ENCODE measurements at places on chromosomes 4 and X.

- DNase-seq: no peak
These were observed 56.7 kb upstream of the RASSF6 start for GRCh38 chr4:73676861-73677323.

GRCh38 chrX:20253232-20253543 is 13.5 kb downstream of the RPS6KA3 start:
- no peak for DNase-seq

- no peak for DNase-seq
These were observed 224.0 kb upstream of the TENM3 start for GRCh38 chr4:182019148-182019652.

- DNase-seq: no peak
These were observed 72.7 kb upstream of the MAD2L1 start for GRCh38 chr4:120139392-120139791.

DNA sequence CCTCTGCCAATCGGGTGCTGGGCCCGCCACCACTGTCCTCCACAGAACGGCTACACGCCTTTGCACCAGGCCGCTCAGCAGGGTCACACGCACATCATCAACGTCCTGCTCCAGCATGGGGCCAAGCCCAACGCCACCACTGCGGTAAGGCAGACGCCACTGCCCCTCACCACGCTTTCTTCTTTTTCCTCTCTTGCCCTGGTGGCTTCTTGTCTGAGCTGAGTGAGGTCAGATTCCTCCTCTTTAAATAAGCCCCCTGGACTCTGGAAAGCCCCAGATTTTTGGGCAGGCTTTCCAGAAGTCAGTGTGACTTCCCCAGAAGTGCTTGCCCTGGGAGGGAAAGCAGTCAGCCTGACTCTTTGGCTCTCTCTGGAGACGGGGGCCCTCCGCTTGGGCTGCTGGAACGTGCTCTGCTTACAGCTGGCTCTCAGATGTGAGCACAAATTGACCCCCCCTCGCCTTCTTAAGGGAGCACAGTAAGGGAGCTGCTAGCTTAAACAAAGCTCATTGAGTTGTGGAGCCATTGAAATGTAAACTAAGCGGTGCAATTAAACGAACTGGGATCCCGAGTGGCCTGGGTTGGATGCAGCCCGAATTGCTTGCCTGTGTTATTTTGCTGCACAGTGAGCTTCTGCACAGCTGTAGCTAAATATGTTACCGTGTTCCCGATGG is 243.1 kb downstream of the ANK2 start:
- no peak for DNase-seq

DNA sequence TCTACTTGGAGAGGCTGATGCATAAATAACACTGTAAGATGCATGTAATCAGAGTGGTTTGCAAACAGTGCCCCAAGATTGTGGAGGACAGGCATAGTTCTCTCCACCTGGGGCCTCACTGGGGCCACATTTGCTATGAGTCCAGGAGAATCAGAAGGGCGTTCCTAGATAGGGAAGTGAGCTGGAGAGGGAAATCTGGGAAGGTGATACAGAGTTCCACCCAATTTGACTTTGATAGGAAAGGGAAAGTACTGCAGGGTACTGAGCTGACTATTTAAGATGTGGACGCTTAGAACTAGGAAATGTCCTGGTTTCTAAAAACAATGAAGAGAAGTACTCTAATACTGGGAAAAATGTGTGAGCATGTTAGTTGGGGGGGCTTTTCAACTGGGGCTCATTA is 33.9 kb downstream of the FAM9C start:
- no peak for DNase-seq

- no peak for DNase-seq
These were observed 1.1 kb downstream of the SLC9B2 start for GRCh38 chr4:103075435-103075893.

DNA sequence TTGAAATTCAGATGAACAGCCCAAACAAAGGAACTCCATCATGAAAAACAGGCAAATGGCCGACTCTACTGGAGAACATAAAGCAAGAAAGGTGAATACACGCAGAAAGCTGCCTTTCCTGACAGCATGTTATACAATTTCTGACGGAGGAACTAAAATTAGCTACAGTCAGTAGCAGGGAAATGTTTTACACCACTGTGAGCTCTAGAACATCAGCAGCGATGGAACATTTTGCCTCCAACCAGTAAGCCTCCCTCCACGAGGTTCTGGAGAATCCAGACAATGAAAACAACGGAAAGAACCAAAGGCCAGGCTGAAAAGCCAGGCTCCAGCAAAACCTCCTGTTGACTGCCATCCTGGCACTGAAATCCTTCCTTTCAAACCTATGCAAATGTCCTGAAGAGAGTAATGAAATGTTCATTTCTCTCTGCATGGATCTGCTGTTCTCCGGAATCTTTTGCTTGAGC is 78.9 kb downstream of the IRF2 start:
- DNase-seq: no peak

DNA sequence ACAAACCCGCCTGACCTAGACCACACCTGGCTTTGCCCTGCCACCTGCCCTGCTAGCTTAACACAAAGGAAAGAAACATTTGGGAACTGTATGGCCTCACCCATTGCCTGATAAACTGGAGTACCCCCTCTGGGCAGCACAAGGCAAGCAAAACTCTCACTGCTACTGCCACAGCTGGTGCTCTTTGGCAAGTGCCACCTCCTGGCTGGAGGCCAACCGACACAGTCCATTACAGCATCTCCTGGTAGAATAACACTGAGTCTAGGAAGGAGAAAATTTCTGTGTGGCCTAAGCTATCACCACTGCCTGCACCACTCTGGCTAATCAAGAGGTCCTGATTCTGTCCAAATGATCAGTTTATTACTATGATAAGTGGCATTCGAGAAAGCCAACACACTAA is 18.9 kb upstream of the SPANXN3 start:
- DNase-seq: no peak

DNA sequence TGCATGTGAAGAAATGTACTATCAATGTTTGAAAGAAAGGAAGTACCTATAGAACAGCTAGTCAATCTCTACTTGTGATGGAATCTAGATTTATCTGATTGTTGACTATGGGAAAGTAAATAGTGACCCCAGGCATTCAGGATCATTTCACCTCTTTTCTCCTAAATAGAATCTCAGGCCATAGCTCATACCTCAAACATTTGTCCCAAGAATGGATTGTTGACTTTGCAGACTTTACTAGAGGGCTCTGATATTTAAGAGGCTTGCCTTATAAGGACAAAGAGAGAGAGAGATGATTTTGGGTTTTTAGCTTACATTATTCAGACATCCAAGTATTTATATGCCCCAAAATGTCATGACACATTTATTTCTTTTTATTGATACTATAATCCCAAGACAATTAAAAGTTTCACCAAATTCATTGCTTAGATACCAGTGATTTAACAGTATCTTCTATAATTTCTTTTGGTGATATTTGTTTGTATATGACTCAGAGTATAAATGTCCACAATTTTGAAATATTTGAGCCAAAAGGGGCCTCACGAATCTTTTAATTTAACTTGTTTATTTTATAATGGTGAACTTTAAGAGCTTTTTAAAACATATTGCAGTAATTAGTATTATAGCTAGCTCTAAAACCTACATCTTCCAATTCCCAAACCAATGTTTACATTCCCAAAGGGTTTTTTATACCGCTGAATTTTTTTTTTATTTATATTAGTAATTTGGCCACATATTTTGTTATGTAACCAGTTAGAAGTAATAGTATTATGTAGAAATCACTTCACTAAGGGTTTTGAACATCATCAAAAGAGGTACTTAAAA is 614.1 kb downstream of the PCDH7 start:
- DNase-seq: no peak

- DNase-seq: no peak
These were observed 547.0 kb upstream of the POU3F4 start for GRCh38 chrX:82961129-82961528.

GRCh38 chrX:120759685-120760084 is 116.0 kb downstream of the CT47B1 start:
- DNase-seq: no peak

GRCh38 chr4:55255179-55255578 is 90.9 kb upstream of the SRD5A3 start:
- no peak for DNase-seq

GRCh38 chr4:17773135-17773698 is 8.2 kb downstream of the FAM184B start:
- DNase-seq: no peak

- DNase-seq: no peak
These were observed 12.5 kb downstream of the RTL8B start for GRCh38 chrX:135009838-135010237.

GRCh38 chrX:79153348-79153747 is 8.9 kb downstream of the GPR174 start:
- DNase-seq: no peak

- DNase-seq: no peak
These were observed 59.5 kb downstream of the CEP135 start for GRCh38 chr4:56008206-56008605.

DNA sequence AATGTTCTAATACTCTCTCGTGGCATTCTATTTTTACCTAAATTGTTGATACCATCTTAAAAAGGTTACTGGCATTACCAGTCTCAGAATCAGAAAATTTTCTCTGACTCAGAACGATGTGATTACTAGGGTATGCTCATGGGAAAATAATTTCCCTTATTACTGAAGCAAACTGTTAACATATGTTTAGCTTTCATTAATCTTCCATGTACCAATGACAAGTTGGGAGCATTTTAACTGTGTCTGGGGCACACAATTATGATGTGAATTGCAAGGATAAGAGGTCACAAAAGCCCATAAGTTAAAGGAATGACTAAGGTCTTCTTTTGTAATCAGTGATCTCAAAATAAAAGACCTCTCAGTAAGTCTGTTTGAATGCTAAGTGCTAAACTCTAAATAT is 1254.6 kb downstream of the PCDH18 start:
- DNase-seq: no peak

DNA sequence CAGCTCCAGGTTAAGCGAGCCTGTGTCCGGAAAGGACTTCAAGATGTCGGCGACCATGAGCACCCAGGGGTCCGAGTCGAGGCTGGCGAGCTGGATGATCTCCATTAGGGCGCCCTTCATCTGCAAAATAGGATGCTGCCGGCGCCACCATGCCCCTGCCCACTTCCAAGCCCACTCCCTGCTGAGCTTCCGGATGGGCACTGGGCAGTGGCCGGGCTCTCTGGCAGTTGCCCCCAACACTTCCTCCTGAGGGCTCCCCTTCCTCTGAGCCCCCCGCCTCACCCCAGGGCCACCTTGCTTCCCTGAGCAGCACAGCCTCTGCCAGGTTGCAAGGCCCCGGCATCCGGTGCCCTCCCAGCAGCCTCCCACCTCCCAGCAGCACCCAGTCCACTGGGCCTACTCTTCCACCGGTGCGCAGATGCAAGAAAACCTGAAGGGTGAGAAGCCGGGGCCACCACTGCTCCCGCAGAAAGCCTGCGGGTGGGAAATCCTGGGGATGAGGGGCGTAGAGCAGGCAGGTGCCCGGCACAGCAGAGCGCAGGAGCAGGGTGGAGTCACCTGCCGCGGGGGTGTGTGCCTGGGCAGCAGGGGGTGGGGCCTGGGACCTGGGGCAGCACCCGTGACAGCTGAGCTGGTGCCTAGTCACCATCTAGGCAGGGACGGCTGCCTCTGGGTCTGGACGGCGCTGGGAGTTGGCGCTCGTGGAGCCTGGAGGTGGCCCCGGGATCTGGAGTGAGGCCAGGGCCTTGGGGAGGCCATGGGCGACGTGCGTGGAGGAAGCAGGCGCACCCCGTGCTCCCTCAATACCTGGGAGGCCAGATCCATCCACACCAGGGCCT is 17.0 kb downstream of the NELFA start:
- no peak for DNase-seq

GRCh38 chr4:111871802-111872201 is 273.5 kb upstream of the FAM241A start:
- DNase-seq: no peak

- no peak for DNase-seq
These were observed 47.8 kb upstream of the CLNK start for GRCh38 chr4:10732235-10732913.

DNA sequence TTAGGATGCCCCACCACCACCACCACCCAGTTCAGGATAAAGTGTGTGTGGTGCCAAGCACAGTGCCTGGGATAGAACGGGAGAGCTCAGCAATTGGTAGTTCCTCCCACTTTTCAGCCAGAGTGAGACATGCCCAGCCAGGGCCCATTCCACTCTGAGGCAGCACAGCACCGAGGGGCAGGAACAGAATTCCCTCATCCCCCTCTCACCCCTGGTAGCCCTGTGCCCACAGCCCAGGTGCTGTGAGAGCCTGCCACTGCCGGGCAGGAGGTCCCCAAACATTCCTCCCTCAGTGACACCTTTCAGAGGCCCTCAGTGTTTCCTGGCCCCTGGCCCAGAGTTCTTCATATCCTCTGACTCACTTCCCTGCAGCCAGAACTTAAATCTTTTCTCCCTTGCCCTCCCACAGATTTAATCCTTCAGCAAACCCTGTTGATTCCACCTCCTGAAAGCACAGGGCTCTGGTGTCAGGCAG is 8.1 kb downstream of the RIPPLY1 start:
- no peak for DNase-seq

GRCh38 chr4:100799761-100800539 is 282.1 kb upstream of the EMCN start:
- DNase-seq: no peak

- no peak for DNase-seq
These were observed 520.5 kb upstream of the NR3C2 start for GRCh38 chr4:148962539-148963290.

GRCh38 chrX:103453655-103454054 is 65.6 kb downstream of the RAB40A start:
- DNase-seq: no peak

DNA sequence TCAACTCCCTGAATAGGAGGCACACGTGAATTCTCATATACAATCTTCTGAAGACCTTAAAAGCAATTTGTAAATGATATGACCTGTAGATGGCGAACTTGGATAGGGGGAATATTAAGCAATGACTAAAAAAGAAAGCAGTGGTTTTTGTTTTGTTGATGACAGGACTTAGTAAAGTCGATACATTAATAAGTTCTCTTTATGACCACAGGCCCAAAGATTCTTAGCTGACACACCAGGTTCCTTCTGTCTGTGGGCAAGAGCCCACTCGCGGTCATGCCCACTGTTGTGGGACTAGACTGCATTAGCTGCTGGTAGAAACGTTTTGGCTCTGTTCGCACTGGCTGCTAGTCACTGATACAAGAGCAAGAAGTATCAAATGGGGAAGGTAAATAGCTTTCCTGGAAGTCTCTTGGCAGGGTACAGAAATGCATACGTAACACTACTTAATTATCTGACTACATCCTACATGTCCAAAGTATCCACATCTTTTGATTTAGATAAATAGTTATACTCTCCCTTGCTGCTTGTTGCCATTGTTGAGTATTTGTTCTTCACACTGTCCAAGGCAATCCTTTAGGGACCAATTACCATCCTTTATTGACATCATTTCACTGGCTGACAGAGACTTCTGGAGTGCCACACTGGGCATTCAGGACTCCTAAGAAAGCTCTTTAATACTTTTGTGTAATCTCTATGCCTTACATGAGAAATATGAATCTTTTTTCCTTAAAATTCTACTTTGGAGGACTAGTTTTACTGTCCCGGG is 31.0 kb downstream of the ALPK1 start:
- no peak for DNase-seq

GRCh38 chrX:66638591-66639500 is at the start of gene EDA2R:
Gene EDA2R (minus strand): TSS chrX:66639078. CDS start chrX:66616020, 23,058 bp downstream.
- DNase-seq: peak; percentile 6

Measured in activated T-cell treated with anti-CD3 and anti-CD28 coated beads for 24 hours (primary cell).